Mesendoderm (in vitro differentiated cells): ENCODE measurements at places on chromosomes 3 and 15.

GRCh38 chr15:98548139-98548971 is 100.0 kb upstream of the IGF1R start:
- peak; percentile 90 for DNase-seq

DNA sequence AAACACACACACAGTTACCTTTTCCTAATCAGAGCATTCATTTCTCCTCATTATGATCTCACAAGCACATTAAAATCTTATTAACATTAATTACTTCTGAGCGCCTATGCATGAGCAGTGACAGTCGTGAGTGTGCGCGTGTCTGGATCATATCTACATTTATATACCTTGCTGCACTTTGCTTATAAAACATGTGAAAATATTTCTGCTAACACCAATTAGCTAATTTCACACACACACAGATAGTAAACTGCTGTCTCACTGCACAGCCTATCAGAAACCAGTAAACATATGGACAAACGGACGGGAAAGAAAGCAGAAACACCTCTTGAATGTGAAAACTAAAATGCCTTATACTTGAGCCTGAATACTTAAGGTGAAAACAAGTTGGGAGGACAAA is 64.8 kb downstream of the ZBTB20 start:
- DNase-seq, result no peak

GRCh38 chr3:50215529-50215928 is 10.5 kb downstream of the SLC38A3 start:
- DNase-seq, result no peak

- no peak for DNase-seq
Observed at GRCh38 chr15:77531191-77532000, 101.3 kb downstream of the LINGO1 start.

DNA sequence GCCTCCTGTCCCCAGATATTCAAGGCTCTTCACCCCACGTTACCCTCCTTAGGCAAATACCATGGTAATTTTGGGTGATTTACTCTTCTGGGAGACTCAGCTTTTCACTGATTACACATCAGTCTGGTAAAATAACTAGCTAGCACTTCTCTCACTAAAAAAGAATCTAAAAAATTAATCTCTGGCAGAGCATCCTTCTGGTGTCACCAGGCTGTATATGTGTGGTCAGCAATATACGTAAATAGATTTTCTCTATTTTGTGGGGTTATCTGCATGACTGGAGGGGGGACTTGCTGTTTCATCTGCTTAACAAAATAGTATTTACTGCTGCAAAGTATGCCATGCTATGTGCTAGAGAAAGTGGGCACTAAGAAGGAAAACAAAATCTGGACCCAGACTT is 45.1 kb downstream of the LRRC28 start:
- no peak for DNase-seq
